ENCODE measurements at places on chromosomes 5 and 9.

DNA sequence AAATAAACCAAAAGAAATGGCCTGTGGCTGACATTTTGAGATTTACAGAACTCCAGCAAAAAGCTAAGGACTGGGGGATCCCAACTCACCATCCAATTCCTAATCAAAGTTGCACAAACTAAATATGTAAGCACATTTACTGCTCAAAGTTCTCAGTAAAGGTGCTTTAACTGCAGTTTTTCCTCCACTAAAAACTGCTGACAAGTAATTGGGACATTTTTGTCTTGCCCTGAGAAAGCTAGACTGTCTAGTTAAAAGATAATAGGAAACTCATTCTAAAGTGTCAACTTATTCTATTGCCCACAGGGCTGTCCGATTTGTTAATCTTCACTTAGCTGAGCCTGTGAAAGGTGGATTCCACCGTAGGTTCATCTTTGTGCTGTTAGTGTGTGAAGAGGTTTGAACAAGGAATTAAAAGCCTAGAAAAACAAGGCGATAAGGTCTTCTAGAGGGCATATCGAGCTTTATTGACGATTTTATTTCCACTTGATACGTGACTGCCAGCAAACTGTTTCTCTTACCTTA is 1.0 kb downstream of the DOCK8 start:
- DNase-seq: no peak

GRCh38 chr5:173570321-173571090 is 45.9 kb downstream of the BOD1 start:
- no peak for DNase-seq

DNA sequence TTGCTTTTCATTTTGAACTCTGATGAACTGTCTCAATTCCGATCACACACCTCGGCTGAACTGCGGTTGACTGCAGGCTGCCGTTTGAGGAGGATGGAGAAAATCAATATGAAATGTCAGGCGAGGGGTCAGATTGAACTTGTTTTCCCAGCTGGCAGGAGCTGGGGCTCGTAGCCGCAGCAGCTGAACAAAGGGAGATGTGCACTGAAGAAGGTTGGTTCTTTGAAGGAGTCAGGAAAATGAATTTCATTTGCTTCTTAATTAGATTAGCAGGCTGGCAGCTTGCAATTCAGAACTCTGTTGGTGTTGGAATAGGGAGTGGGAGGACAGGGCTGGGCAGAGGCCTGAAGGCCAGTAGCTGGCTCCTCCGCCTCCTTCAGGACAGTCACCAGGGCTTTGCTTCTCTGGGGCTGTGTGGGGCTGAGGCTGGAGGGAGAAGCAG is 117.4 kb upstream of the GPR151 start:
- DNase-seq: no peak

GRCh38 chr5:160352308-160352707 is 18.1 kb downstream of the C1QTNF2 start:
- DNase-seq: no peak

DNA sequence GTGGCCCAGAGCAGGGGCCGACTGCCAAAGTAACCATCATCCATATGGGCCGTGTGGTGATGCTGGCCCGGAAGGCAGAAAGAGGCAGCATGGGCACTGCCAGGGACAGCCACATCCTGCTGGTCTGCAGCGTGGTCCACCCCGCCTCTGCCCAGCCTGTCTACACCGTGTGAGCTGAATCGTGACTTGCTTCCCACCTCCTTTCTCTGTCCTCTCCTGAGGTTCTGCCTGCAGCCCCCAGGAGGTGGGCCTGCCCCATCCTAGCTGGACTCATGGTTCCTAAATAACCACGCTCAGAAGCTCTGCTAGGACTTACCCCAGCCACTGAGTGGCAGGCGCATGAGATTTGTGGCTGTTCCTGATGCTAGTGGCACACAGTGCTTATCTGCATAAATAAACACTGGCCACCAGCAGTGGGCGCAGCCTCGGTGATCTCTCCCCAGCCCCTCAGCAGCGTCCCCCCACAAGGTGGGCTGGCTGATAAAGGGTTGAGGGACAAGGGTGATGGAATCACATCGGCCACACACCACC is 22.6 kb upstream of the SUSD3 start:
- DNase-seq: no peak

GRCh38 chr5:8943301-8943700 is 602.6 kb downstream of the SEMA5A start:
- DNase-seq: no peak

- no peak for DNase-seq
Measured at GRCh38 chr9:132946631-132947295, 2.3 kb upstream of the TSC1 start.

DNA sequence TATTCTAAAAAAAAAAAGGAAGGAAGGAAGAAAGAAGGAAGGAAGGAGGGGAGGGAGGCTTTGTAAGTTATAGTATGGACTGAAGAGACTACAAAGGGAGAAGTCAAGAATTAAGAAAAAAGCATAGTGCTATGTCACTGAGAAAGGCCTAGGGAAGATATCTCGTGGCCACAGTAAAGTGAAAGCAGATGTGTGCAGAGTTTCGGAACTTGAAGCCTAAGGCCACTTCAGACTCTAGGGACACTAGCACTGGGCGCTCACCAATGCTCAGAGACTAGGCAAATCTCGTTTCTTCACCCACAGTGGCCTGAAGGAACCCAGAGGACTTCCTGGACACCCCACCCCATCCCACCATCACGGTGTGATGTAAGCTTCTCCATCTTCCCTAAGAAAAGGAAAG is 181.4 kb upstream of the TRPM3 start:
- DNase-seq: no peak

- DNase-seq: no peak
Measured at GRCh38 chr5:74196233-74196632, 444.3 kb downstream of the ENC1 start.

- no peak for DNase-seq
Measured at GRCh38 chr5:1330146-1330846, 14.6 kb downstream of the CLPTM1L start.

DNA sequence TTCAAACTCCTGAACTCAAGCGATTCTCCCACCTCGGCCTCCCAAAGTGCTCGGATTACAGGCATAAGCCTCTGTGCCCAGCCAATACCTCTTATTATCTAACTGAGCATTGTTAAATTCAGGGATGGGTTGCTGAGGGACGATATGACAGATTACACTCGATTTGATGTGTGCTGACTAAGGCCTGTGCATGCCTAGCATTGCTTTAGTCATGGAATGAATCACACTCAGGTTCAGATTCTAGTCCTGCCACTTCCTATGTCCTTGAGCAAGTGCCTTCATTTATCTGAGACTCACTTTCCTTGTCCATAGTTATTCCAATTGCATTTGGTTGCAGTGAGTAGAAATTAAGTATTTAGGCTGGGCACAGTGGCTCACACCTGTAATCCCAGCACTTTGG is 19.5 kb downstream of the THBS4 start:
- no peak for DNase-seq

- no peak for DNase-seq
Measured at GRCh38 chr9:120654272-120654671, 60.0 kb downstream of the MEGF9 start.

GRCh38 chr9:129675620-129676019 is 10.2 kb downstream of the PRRX2 start:
- no peak for DNase-seq

DNA sequence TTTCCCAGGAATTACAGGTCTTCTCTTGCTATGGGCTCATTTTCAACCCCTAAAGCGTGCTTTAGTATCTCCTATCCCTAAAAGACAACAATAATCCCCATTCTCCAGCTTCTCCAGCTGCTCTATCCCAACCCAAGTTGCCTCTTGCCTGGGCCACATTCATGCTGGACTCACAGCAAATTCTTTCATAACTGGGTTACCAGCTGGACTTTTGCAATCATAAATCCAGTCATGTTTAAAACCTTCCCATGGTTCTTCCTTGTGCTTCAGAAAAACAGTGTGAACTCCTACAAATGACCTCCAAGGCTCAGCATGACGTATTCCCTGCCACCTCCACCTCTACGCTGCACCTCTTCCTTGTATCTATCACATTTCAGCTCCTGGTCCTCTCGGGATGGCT is 346.9 kb downstream of the GADD45G start:
- DNase-seq: no peak

DNA sequence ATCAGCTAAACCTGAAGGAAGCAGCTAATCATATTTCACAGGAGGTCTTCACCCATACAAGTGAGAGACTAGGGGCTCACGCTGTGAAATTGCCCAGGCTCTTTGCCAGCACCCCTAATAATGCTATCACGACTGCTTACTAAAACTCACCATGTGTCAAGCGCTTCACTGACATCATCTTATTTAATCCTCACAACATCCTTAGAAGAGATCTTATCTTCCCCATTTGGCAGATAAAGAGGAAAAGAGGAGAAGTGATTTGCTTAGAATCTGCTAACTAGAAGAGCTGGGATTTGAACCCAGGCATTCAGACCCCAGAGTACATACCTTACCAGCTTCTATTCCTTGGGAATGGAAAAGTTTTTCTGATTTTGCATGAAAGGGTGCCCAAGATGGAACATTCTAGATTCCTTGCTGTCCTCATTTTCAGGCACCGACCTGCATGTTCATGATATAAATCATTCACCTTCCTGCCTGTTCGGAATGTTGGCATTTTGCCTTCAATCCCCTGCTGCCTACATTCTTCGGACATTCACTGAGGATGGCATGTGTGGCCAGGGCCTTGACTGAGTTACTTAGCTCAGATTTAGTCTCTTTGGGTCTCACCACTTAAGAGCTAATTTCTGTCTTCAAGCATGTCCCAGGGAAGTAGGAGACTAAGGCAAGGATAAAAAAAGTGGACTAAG is 88.1 kb downstream of the SH3TC2 start:
- no peak for DNase-seq
